ENCODE measurements at places on chromosomes 5 and 9. TPM values are rescaled to one million over a fixed set of nuclear protein-coding genes. Genes with fewer than 3 reads are reported as not detected.

Gene PLAC8L1
- 0.47 TPM for total RNA-seq

Gene WWC1
- 0.04 TPM for total RNA-seq

Gene GGTA1
- not detected for total RNA-seq

DNA sequence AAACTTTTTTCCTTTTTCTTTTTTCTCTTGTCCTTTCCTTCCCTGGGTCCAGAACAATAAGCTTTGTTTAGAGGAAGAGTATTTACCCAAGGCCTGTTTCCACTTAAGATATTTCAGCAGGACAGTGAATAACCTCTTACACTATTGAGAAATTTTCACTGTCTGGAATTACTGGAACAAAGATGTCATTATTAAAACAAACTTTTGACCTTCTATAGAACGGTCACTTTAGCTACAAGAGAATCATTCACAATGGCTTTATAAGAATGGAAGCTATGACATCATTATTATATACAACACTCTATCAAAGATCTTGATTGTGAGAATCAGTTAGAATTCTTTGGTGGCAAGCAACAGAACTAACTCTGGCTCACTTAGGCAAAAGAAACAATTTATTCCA is 22.0 kb upstream of the ARHGAP26 start:
- H3K27ac ChIP-seq: no peak overlapping the region
- H3K36me3 ChIP-seq: no peaks in the 10 kb centered on the region
- peaks cover 12% of the 10 kb centered on the region for H3K4me1 ChIP-seq
- no peak overlapping the region for H3K4me3 ChIP-seq
- no peak for DNase-seq

GRCh38 chr9:101579711-101580545 is 14.8 kb downstream of the PPP3R2 start:
- no peak overlapping the region for H3K27ac ChIP-seq
- H3K4me3 ChIP-seq: no peak overlapping the region
- no peak for DNase-seq
- H3K27me3 ChIP-seq: no peaks in the 10 kb centered on the region
- peaks cover 1% of the 10 kb centered on the region for H3K4me1 ChIP-seq
- no peaks in the 10 kb centered on the region for H3K36me3 ChIP-seq

DNA sequence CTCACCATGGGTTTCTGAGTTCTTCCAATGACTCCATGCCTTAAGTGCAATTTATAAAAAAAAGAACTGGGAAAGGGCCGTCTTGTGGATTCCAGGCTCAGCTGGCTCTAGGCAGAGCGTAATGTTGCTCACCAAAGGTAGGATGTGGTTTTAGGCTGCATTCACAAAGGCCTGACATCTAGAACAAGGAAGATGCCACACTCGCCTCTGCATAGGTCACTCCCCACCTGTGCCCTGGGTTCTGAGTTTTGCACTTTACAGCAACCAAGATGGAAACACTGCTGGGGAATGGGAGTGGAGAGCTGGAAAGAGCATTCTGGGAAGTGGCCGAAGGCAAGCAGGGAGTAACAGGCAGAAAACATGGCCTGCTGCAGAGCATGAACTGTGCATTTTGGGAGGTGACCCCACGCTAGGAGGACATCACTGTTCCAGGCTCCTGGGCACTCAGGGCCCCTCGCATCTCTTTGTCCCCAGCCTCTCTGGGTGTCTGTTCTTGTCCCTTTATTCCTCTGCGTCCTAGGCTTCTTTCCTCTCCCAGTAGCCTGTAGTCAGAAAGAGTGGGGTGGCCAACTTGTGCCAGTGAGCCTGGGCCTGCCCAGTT is 12.3 kb downstream of the FCN2 start:
- H3K36me3 ChIP-seq: no peaks in the 10 kb centered on the region
- no peaks in the 10 kb centered on the region for H3K4me1 ChIP-seq
- H3K4me3 ChIP-seq: no peak overlapping the region
- H3K27ac ChIP-seq: no peak overlapping the region
- DNase-seq: no peak
- H3K27me3 ChIP-seq: no peaks in the 10 kb centered on the region

GRCh38 chr9:69036309-69036708 is 757 bp downstream of the FXN start:
- peak overlapping the region; percentile 87 for H3K4me3 ChIP-seq
- H3K36me3 ChIP-seq: peaks cover 3% of the 10 kb centered on the region
- DNase-seq: peak; percentile 13
- peak overlapping the region; percentile 92 for H3K27ac ChIP-seq
- peaks cover 26% of the 10 kb centered on the region for H3K4me1 ChIP-seq

DNA sequence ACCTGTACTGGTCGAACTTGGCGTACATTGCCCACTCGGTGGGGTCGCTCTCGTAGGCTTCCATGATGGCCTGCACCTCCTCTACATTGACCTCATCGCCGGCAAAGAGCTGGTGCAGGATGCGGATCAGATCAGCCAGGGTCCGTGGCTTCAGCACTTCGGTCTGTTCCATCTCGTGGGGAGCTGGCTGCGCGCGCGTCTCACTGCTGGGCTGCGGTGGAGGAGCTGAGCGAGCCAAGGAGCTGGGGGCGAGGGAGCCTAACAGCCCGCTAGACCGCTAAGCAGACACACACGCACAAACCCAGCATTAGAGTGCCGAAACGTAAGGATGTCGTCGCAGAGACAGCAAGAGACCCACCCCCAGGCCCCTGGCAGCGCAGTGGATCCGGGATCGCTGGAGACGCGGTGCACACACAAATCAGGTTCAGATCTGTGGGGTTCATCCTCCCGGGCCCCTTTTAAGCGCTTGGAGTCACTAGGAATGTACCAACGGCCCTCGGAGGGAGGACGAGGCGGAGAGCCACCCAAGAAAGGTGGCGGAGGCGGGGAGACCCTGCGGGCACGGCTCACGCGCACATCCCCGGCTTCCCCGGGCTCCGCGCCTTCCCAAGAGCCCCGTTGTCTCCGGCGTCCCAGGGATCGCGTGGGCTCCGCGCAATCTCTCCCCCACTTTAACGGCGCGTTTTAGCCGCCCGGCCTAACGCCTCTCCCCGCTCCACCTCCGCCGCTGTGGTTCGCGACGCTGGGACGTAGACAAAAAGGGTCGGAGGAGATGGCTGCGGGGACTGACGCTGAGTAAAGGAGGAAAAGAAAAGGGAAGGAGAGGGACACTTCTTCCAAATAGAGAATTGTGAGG is at the start of gene CDO1:
TSS of gene CDO1 (minus strand) at position 434 of the 856 bp plus-strand sequence. CDS start at position 172, 262 bp downstream.
- DNase-seq: peak; percentile 19
- H3K36me3 ChIP-seq: no peaks in the 10 kb centered on the region
- H3K4me1 ChIP-seq: peaks cover 26% of the 10 kb centered on the region

GRCh38 chr9:104287253-104287878 is 193.3 kb downstream of the SMC2 start:
- H3K36me3 ChIP-seq: no peaks in the 10 kb centered on the region
- H3K27me3 ChIP-seq: no peaks in the 10 kb centered on the region
- H3K4me3 ChIP-seq: no peak overlapping the region
- no peak for DNase-seq
- H3K27ac ChIP-seq: no peak overlapping the region

- peaks cover 8% of the 10 kb centered on the region for H3K27me3 ChIP-seq
- H3K27ac ChIP-seq: no peak overlapping the region
- H3K4me3 ChIP-seq: no peak overlapping the region
- DNase-seq: no peak
- H3K36me3 ChIP-seq: no peaks in the 10 kb centered on the region
- H3K4me1 ChIP-seq: no peaks in the 10 kb centered on the region
These were observed 50.6 kb downstream of the LHFPL2 start for GRCh38 chr5:78597974-78598371.

GRCh38 chr5:87007737-87008136 is 259.9 kb upstream of the RASA1 start:
- DNase-seq: no peak
- H3K27ac ChIP-seq: no peak overlapping the region
- H3K4me1 ChIP-seq: no peaks in the 10 kb centered on the region
- no peaks in the 10 kb centered on the region for H3K36me3 ChIP-seq

GRCh38 chr5:156528673-156529072 is 201.7 kb downstream of the SGCD start:
- H3K36me3 ChIP-seq: no peaks in the 10 kb centered on the region
- no peak for DNase-seq
- H3K4me1 ChIP-seq: no peaks in the 10 kb centered on the region

GRCh38 chr9:22416692-22417060 is 29.9 kb upstream of the DMRTA1 start:
- no peaks in the 10 kb centered on the region for H3K4me1 ChIP-seq
- no peak for DNase-seq
- H3K36me3 ChIP-seq: no peaks in the 10 kb centered on the region
- no peaks in the 10 kb centered on the region for H3K27me3 ChIP-seq
- no peak overlapping the region for H3K4me3 ChIP-seq

GRCh38 chr5:36644727-36645126 is 38.3 kb downstream of the SLC1A3 start:
- H3K36me3 ChIP-seq: no peaks in the 10 kb centered on the region
- H3K27me3 ChIP-seq: peaks cover 18% of the 10 kb centered on the region
- H3K4me1 ChIP-seq: no peaks in the 10 kb centered on the region
- no peak for DNase-seq

- DNase-seq: no peak
- peaks cover 2% of the 10 kb centered on the region for H3K27me3 ChIP-seq
- H3K27ac ChIP-seq: no peak overlapping the region
- no peaks in the 10 kb centered on the region for H3K4me1 ChIP-seq
- no peaks in the 10 kb centered on the region for H3K36me3 ChIP-seq
These were observed 363.7 kb downstream of the CHSY3 start for GRCh38 chr5:130267926-130268325.

GRCh38 chr9:105393576-105394344 is 54.1 kb upstream of the FSD1L start:
- H3K4me3 ChIP-seq: no peak overlapping the region
- peaks cover under 1% of the 10 kb centered on the region for H3K4me1 ChIP-seq
- no peak for DNase-seq
- H3K36me3 ChIP-seq: no peaks in the 10 kb centered on the region
- H3K27ac ChIP-seq: no peak overlapping the region

- peaks cover 11% of the 10 kb centered on the region for H3K4me1 ChIP-seq
- H3K36me3 ChIP-seq: no peaks in the 10 kb centered on the region
- H3K4me3 ChIP-seq: no peak overlapping the region
- DNase-seq: peak; percentile 70
These were observed 14.9 kb upstream of the WNT8A start for GRCh38 chr5:138068742-138069600.

DNA sequence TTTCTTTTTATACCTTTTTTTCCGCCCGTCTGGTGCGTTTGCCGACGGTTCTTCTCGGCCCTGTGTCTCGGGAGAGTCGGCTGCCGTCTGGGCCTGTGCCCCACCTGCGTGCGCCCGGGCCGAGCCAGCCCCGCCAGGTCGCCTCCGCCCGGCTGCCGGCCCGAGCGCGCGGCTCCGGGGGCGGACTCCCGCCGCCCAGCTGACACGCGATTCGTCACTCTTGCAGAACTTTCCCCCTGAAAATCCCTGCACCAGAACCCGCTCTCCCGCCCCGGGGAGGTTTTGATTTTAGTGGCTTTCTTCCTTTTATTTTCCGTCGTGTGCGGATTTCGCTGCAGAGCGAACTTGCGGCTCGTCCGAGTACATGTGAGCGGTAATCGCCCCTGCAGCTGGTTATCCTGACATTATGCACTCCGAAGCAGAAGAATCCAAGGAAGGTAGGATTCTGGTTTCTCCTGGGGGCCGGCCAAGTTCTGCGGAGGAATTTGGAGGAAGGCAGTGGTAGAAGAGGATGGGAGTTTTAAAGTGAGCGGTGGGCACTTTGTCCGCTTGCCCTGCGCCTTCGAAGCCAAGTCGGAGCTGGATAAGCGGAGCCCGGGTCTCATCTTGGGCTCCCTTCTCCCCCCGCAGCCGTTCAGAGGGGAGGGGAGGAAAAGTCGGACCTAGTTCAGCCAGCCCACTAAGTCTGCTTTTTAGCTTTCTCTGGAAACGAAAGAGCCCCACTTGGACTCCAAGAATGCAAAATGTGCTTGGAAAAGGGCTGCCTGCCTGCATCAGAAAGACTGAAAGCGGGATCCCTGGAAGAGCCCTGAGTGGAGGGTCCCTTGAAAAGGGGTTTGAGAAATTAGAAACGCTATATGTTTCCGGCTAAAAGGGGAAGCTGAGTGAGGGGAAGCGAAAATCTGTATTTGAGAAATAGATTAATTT is at the start of gene TNFAIP8:
TSS of gene TNFAIP8 (plus strand) at position 335 of the 927 bp plus-strand sequence. CDS start at position 407, 72 bp downstream.
- peak within 1 kb of the TSS; percentile 86 for H3K4me3 ChIP-seq
- H3K4me1 ChIP-seq: peaks cover 93% of the 10 kb centered on the region
- H3K36me3 ChIP-seq: peaks cover 55% of the 10 kb centered on the region
- peak within 1 kb of the TSS; percentile 87 for H3K27ac ChIP-seq
- DNase-seq: peak; percentile 54

- H3K4me3 ChIP-seq: no peak overlapping the region
- no peak for DNase-seq
- no peak overlapping the region for H3K27ac ChIP-seq
- H3K4me1 ChIP-seq: peaks cover 4% of the 10 kb centered on the region
- H3K27me3 ChIP-seq: no peaks in the 10 kb centered on the region
- H3K36me3 ChIP-seq: no peaks in the 10 kb centered on the region
These were observed 68.1 kb upstream of the ERBIN start for GRCh38 chr5:65858316-65858715.

DNA sequence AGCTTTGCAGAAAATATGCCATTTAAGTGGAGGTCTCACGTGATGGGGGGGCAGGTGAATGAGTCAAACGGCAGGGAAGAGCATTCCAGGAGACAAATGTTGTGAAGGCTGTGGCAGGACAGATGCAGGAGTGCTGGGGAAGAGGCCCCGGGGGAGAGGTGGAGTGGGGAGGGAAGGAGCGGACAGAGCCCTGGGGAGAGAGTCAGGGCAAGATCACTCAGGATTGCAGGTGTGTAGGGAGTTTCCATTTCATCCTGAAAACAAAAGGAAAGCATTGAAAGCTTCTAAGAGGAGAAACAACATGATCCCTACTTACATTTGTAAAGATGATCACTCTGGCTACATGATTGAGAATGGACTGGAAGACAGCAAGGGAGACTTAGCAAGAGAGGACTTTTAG is 323.3 kb downstream of the ASTN2 start:
- no peak overlapping the region for H3K4me3 ChIP-seq
- H3K4me1 ChIP-seq: no peaks in the 10 kb centered on the region
- no peak for DNase-seq
- no peak overlapping the region for H3K27ac ChIP-seq
- H3K36me3 ChIP-seq: no peaks in the 10 kb centered on the region
- no peaks in the 10 kb centered on the region for H3K27me3 ChIP-seq

DNA sequence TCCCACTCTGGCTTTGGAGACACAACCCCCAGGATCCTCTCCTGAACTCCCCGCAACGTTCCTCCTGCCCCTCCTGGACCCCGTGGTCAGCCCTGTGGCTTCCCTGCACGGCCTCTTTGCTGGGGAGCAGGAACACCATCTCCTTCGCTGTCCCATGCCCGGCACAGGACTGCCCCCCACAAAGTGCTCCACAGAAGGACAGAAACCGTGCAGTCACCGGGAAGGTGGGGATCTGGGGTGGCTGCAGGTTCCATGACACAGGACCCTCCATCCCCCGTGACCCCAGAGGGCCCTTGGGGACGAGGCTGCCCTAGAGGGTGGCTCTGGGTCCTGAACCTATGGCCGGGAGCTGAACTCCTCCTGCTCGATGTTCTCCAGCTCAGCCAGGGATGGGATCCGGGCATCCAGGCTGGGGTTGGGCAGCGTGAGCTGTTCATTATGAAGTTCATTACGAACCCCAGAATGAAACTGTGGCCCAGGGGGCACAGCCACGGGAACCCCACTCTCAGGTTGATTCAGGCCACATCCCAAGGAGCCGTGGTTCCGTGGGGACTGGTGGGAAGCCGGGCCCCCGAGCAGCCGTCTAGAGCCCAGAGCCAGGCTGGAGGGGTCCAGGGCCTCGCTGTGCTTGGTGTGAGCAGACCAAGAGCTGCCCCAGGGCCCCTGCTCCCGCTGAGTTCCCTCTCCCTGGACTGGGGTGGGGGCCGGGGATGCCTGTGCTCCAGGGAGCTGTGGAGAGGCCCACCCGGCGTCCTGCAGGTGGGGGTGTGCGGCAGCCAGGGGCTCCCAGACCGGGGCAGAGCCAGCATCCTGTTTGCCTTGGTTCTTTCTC is 684 bp upstream of the SLC6A19 start:
- DNase-seq: no peak
- no peak overlapping the region for H3K27ac ChIP-seq
- no peaks in the 10 kb centered on the region for H3K36me3 ChIP-seq
- no peak overlapping the region for H3K4me3 ChIP-seq
- H3K4me1 ChIP-seq: no peaks in the 10 kb centered on the region
- peaks cover 6% of the 10 kb centered on the region for H3K27me3 ChIP-seq

Measured in activated CD4-positive, alpha-beta T cell treated with anti-CD3 and anti-CD28 coated beads, Interleukin-2, amount 10 ng/mL, durations not matched to agents 7 days and 5 days (primary cell).